ENCODE measurements at places on chromosomes 7 and 10.

DNA sequence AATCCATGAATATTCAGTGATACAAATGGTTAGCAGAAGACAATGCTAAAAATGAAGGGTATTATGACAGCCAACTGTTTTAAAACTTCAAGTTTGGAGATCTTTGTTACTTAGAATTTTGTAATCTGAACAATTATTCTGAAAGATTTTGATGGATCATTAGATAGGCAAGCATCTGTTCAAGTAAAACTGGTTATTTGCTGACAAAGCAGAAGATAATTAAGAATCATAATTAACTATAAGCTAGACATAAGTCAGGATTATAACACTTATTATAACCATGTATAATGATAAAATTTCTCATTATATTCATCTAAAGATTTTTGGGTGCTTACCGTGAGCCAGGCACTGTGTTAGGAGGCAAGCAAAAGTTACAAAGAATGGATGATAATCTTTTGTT lies 1145.1 kb downstream of the CNTNAP2 start:
- no peak for DNase-seq

DNA sequence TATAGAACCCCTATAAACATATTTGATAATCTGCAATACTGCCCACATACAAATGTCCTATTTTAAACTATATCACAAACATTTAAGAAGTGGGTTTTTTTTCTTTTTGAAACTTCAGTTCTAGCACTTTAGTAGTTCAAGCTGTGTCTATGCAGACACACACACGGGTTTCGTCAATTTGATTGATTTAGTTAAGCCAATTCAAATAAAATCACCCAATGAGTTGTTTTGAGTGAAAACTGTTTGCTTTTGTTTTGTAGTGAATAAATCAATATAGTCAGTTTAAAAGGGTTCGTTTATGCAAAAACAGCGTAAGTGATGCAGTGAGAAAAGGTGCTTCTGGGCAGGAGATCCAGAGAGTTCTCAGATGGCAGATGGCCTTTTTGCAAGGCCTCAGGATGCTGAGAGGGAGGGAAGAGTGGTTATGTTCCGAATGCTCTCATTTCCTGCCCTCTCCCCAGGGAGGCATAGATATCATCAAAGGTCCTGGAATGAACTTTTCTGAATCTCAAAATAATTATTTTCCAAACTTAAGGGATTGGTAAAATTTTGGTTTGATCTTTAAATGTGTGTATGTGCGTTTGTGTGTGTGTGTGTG lies 102.7 kb downstream of the AGMO start:
- DNase-seq: no peak

DNA sequence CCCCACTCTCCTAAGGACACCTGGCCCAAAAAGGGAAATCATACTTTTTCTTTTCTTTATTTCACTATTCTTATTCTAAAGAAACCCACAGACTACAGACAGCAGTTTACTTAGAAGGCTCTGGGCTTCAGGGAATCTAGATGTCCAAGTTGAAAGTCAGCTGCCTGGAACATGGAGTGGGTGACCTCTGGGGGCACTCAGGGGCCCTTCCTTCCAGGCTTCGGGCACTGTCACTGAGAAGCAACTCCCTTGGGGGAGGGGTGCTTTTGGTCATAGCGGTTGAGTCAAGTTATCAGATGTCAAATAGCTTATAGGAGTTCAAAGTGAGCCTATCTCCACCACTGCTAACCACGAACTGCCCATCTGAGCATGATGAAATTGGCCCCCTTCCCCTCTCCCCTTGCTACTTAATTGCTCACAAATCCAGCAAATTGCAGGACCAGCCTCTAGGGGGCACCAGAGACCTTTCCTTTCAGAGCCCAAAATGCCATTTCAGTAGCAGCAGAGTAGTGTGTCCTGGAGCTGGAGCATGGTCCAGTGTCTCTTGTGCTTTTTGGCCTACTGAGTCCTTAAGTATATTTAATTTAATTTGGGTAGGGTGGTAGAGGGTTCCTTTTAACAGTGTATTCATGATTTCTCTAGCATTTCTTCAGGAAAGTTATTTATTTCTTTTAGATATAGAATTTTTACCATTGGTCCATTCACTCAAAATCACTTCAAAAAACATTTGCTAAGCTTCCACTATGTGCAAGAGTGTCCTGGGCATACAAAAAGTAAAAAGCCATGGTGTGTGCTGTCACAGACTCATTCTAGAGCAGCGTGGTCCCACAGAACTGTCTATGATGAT lies 463.8 kb downstream of the KCNMA1 start:
- no peak for DNase-seq

- DNase-seq: no peak
Observed at GRCh38 chr10:44233561-44234482, 151.1 kb downstream of the CXCL12 start.

DNA sequence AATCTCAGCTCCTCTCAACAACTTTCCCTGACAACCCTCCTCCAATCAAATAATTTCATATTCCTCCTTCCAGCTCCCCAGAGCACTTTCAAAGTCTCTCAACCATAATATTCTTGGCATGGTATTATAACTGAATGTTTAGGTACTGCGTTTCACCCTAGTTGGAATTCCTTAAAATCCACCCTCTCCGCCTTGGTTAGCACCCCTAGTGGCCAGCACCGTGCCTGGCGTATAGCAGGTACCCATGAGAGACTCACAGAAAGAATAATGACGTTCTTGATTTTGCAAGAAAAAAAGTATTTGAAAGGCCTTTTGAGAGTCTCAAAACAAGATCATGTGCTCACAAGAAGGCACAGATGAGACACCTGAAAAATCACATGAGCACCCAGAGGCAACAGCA lies 50.9 kb downstream of the GLI3 start:
- DNase-seq: no peak

GRCh38 chr7:95141755-95142154 lies 182.6 kb downstream of the PON1 start:
- DNase-seq: no peak

GRCh38 chr7:157412491-157413180 lies 75.8 kb downstream of the DNAJB6 start:
- DNase-seq: no peak

- DNase-seq: no peak
Observed at GRCh38 chr10:20903635-20904390, 6.7 kb upstream of the NEBL start.

GRCh38 chr7:96189129-96189820 lies 132.6 kb downstream of the SLC25A13 start:
- no peak for DNase-seq

- no peak for DNase-seq
Observed at GRCh38 chr10:101256387-101256786, 27.1 kb upstream of the LBX1 start.

GRCh38 chr7:5431560-5432015 lies 8.0 kb upstream of the TNRC18 start:
- DNase-seq: no peak

DNA sequence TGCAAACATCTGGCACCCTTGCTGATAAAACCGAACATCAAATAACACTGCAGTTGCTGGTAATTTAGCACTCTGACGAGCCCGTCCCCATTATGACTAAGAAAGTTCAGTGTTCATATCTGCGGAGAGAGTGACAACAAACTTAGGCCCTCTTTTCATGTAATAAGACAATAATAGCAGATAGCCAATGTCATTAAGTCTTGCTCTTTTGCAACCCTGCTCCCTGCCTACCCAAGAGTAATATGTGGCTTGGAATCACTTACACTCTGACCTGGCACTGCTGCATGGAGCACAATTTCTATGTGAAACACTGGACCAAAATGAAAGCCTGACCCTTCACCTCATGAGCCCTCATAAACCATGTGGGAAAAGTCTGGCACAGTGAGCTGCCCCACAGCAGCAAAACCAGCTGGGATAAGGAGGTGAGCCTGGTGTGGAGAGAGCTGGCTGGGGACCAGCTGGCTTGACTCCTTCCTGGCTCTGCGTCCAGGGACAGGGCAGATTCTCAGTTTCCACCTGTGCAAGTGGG lies 86.5 kb downstream of the HIPK2 start:
- DNase-seq: no peak

DNA sequence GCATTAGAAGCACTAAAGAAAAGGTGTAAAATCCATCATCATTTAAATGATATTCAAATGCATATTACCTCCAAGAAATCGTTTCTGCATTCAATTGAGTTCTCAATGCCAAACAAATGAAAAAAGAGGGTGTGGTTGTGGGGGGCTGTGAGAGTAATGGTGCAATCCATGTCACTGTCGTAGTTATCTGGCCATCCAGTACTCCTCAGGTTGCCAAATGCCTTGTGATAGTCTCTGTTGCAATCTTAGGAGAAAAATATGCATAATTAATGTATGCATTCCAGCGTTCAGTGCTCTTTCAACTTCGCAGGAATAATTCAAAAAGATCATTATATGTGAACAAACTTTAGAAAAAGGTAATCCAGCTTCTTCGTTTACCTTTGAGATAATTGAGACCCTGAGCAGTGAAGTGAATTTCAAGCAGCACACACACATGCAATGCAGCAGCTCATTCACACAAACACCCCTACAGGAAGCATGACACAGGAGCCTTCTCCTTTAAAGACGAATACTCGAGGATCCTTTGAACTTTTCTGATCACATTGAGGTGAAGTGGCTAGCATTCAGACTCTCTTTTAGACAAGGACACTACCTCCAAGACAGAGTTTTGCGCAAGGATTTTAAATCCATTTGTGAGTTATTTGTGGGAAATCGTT lies 73.4 kb downstream of the OR13A1 start:
- no peak for DNase-seq

DNA sequence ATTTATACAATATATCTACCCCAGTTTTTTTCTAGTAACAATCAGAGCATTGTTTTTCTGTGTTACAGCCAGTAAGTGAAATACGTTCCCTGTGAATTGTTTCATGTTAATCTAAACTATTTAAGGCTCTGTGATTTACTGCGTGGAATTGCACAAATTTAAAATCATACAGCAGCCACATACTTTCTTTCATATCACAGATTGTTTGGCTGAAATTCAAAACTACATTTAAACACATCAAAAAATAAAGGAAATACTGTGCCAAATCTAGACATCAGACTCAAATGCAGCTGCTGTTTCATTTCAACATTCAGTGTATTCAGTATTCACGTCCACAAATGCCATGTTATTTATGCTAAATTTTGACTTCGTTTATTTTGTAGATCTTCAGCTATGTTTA lies 242.6 kb upstream of the HGF start:
- DNase-seq: no peak

DNA sequence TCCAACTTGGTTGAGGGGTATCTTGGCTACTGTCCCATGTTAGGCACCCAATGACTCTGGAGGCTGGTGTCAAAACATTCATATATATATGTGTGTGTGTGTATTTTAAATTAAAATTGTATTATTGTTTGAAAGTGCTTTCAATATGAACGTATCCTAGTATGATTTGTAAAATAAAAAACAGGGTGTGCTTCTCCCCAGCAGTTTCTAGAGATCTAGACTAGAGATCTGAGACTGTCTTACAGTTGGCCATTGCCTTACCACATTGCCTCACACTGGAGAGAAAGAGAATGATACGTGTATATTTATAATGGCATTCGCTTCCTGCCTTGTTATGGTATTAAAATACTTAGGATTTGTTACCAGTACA lies 1.2 kb downstream of the BAG3 start:
- peak; percentile 59 for DNase-seq

- DNase-seq: no peak
Observed at GRCh38 chr7:94129443-94130140, 125.4 kb upstream of the BET1 start.

- DNase-seq: no peak
Observed at GRCh38 chr7:69567800-69568199, 30.5 kb upstream of the AUTS2 start.

GRCh38 chr10:126518218-126519080 lies 130.2 kb upstream of the ADAM12 start:
- DNase-seq: no peak

DNA sequence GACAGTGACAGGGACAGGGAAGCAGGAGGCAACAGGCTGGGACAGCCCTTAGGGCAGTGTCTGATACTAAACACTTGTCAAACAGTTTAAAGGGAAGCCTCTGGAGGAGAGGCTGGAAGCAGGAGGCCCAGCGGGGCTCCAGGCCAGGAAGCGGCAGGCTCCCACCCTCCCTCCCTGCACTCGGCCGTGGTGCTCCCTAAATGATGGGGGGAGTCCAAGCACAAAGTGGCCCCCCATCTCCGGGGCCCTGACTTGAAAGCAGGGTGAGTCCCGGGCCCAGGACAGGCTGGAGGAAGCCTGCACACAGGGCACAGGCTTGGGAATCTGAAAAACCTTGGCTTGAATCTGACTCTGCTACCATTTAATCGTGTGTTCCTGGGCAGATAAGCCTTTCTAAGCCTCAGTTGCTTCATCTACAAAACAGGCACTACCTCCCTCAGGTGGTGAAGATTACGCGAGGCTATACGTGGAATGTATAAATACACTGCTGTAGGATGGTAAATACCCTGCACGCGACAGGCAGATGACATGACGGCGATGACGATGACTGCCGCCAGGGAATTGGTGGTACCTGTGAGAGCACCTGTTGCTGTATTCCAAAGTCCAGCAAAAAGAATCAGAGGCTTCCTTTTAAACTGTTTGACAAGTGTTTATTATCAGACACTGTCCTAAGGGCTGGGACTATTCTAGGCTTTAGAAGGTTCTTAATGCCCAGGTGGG lies 34.1 kb downstream of the GBX1 start:
- DNase-seq: no peak

DNA sequence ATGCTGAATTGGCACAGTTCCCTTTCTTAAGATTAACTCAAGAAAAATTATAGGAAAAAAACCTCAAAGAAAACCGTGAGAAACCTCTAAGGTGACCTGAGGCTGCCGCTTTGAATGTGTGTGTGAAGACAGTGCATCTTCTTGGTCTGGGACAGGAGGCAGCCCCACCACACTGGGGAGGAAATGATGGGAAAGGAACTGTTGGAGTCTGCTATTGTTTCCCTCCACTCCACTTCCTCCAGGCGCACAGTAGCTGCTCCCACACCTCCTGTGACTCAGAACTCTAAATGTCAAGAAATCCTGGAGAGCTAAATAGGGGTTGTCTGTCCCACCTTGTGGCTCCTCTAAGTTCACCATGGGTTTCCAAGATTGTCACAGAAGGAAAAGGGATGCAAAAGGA lies 179.4 kb downstream of the PDE1C start:
- no peak for DNase-seq

- no peak for DNase-seq
Observed at GRCh38 chr10:112497347-112497950, 50.4 kb downstream of the VTI1A start.

- no peak for DNase-seq
Observed at GRCh38 chr10:82564353-82565196, 689.6 kb downstream of the NRG3 start.

DNA sequence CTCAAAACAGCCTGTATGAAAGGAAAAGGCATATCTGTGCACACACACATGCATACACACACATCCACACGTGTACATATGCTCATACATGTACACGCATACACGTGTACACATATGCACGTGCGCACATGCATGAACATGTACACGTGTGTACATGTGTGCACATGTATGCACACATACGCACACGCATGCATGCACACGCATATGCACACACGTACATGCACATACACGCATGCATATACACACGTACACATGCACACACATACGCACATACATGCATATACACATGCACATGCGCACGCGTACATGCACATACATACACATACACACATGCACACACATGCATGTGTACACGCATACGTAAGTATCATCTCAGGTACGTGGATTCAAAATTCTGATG lies 19.4 kb downstream of the DIP2C start:
- DNase-seq: no peak

- DNase-seq: peak; percentile 64
Observed at GRCh38 chr10:13865758-13866491, 279.2 kb downstream of the PRPF18 start.

Measured in SW 1271 (cell line).